HFFc6 (cell line): ENCODE measurements at places on chromosomes 6 and 20.

- no peak for DNase-seq
Measured at GRCh38 chr6:129448965-129449364, 261.0 kb downstream of the ARHGAP18 start.

GRCh38 chr6:111231090-111231459 is 143.8 kb downstream of the SLC16A10 start:
- no peak for DNase-seq

- no peak for DNase-seq
Measured at GRCh38 chr6:11494786-11495564, 42.6 kb upstream of the TMEM170B start.

GRCh38 chr20:15658295-15658694 is 915.0 kb downstream of the KIF16B start:
- DNase-seq, result no peak

DNA sequence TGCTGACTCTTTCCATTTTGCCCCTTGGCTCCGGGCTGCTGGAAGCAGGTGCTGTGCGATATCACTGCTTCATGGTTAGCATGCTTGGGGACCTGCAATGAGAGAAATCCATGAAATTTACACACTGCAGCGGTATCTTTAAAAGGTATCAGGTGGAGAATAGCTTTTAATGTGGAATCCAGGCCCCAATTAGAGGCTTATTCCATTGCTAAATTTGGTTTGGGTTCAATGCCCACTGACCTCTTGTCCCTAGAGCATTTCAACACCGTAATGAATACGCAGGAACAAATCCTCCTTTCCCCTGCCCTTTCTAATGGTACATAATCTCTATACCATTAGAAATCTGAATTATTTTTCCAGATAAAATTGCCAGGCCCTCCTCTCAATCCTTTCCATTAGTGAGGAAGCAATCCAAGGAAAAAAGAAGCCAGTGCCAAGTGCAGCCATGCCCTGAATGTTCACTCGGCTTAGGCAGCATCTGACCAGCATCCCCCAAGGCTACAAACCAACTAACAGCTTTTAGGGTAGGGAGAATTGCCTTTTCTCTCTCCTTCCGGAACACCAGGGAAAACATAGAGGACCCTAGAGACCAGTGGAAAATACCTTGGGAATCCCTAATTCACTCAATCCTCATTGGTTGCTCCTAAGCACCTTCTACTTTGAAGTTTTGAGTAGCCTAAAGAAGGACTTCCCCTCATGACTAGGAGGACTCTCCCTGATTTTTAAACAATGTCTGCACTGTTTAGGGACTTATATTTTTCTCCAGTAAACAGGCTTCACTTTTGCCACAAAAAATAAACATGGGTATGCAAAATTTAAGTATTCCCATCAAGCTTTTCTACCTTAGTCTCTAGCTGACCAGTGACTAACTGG is 143.1 kb downstream of the QRSL1 start:
- no peak for DNase-seq

GRCh38 chr6:36375644-36376155 is 11.8 kb downstream of the ETV7 start:
- no peak for DNase-seq

DNA sequence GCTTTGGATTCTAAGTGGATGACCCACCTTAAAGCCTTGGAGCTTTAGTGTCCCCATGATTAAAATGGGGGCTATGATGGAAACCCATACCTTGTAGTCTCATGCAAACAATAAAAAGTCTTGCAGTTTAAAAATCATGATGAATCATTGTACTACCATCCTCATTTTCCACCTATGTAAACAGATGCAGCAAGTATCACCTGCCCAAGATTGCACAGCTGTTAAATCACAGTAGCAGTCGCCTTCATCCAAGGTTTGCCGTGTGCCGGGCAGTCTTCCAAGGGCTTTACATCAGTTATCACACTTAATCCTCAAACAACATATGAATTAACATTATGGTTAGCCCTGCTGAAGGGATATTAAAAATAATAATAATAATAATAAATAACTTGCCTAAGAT is 210.3 kb downstream of the FOXA2 start:
- DNase-seq, result no peak

DNA sequence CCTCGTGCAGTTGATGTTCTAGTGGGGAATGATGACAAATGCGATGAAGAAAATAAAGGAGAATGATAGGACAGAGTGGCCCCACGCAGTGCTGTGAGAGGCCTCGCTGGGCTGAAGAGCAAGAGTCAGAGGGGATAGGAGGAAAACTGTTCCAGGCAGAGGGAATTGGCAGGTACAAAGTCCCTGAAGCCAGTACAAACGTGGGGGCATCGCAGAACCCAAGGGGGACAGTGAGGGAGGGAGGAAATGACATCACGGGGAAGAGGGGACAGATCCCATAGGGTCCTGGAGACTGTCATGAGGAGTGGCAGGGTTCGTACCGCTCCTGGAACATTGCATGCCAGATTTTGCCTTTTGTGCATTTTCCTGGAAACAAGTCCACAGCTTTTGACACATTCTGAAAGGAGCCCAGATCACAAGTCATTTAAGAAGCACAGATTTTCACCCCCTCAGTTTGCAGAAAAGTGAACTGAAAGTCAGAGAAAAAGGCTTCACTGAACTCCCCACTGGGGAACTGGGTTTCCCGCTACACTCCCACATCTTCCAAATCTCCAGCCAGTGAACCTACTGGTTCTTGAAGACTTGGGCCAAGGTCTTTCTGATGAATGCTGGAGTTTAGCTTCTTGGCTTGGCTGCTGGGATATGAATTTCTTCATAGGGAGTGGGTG is 77.0 kb downstream of the SULF2 start:
- no peak for DNase-seq

- DNase-seq, result no peak
Measured at GRCh38 chr6:144500892-144501291, 215.8 kb downstream of the UTRN start.

DNA sequence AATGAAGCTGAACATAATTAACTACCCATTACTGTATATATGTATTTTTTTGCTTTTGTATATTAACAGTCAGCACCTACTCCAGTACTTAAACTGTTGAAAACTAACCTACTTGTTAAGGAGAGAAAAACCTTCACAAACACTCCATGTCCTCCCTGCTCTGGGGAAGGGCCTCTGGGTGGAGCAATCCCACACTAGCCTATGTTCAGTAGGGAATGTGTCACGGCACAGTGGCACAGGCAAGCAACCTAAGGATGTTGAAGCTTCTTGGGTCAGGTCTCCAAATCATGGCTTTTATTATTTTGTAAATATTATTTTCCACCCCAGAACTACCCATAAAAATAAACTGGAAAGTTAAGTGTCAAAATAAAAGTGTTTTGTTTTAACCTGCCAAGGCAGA is 5.3 kb downstream of the MAN1A1 start:
- no peak for DNase-seq

GRCh38 chr6:143885116-143885515 is 20.8 kb downstream of the ZC2HC1B start:
- DNase-seq, result no peak
